Heart right ventricle (tissue), 16 donors: ENCODE measurements at places on chromosomes 11 and 22. TPM values are rescaled to one million over a fixed set of nuclear protein-coding genes. Genes with fewer than 3 reads are reported as not detected.

DNA sequence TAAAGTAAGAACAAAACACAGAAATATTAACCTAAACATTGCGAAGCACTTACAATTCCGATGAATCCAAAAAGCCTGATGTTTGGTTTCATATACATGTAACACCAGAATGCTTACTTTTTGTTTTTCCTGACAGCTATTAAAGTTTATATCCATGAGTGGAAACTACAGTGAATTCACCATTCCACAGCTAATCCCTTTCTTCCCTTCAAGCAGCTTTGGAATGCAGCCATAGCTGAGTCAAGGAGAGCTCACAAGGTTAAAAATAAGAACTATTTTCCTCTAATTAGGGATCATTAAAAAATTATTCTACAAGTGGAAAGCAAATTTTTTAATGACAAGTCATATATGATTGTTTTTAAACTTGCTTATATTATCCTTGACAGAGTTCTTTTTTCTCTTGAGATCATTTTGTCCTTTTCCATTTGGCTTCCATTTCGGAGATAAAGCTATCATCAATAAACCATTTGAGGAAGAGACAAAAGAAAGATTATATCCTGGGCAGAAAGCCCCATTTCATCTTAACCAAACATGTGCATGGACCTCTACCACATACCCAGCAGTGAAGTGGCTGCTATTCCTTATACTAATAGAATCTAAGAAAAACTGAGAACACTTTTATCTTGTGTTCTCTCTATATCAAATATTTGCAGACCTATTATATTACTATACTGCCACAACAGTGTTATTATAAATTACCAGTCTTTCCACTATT, 19.7 kb upstream of the FIBIN start:
- DNase-seq: no peak

- no peak for DNase-seq
Measured at GRCh38 chr22:39488563-39489083, 13.5 kb upstream of the MIEF1 start.

- DNase-seq: peak; percentile 64
Measured at GRCh38 chr11:46279126-46280099, 2.0 kb downstream of the CREB3L1 start.

DNA sequence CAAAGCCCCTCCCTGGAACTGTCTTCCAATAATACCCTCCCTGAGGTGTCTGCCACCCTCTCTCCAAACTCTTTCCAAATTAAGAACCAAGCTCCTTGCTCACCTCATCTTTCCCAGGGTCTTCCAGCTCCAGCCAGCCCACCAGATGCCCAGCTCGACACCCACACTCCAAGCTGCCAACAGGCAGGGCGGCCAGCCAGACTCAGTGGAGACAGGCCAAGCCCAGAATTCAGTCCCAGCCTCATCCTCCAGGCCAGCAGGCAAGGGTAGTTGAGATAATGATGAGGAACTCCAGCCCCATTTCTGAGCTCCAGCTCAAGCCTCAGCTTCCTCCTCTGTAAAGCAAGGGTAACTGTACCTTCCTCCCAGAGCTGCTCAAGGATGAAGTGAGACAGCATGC, 132.9 kb downstream of the CHST1 start:
- DNase-seq: no peak

DNA sequence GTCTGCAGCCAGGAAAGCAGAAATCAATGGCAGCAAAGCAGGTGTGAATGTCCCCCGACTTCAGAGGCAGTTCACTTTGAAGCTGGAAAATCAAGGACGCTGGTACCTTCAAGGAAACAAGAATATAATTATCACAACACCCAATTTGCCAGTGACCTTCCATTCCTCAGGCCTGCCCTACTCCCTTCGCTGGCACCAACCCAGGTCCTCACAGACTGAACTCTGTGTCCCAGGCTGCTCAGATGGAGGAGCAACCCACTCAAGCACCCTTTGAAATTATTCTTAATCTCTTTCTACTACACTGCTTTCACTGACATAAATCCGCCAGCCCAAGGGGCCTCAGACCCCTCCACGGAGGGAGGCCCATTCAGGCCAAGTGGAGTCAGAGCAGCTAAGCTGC, 64.7 kb upstream of the WT1 start:
- no peak for DNase-seq

- no peak for DNase-seq
Measured at GRCh38 chr11:66346476-66347424, 679 bp downstream of the B4GAT1 start.

DNA sequence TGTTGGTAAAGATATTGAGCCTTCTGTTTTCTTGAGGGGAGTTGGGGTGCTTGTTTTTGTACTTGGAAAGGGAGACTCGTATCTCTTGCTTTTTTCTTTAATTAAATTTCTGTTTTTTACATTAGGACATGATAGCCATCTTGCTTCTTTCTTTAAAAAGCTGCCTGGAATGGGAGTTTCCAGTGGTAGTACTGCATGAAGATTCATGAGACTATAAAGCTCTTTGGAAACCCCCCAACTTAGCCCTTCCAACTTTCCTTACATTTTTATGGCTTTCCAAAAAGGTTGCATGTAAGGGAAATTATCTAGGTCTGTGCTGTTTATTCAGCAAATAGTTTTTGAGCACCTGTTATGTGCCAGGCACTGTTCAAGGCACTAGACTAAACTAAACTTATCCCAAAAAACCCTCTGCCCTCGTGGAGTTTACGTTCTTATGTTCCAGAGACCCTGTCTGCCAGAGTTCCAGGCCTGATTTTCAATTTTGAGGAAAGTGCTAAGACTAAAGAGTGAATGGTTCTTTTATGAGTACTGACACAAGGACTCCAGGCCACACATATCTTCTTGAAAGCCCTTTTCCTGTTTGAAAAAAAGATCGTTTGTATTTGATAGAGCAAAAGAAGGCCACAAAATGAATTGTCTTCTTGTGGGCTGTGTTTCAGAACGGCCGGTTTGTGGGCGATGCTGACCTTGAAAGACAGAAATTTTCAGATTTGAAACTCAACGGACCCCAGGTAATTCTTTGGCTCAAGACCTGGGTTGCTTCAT, 31.9 kb downstream of the CTNND1 start:
- no peak for DNase-seq

DNA sequence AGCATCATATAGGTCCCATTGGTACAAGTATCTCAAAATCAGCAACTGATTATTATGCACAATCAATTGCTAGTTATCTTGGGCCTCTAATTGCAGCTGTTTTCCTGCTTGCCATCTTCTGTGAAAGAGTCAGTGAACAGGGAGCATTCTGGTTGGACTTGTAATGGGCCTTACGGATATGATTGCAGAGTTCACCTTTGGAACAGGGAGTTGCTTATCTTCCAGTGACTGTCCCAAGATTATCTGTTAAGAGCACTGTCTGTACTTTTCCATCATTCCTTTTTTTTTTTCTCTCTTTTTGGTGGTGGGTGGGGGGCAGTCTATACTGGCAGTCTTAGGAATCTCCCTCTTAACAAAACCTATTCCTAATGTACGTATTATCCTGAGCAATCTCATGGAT, 17.8 kb downstream of the OR8G5 start:
- DNase-seq: no peak

GRCh38 chr11:123526027-123526805, 96.1 kb downstream of the GRAMD1B start:
- DNase-seq: no peak

- DNase-seq: no peak
Measured at GRCh38 chr11:45178890-45179671, 32.6 kb downstream of the PRDM11 start.

- DNase-seq: no peak
Measured at GRCh38 chr11:68550485-68550817, 89.9 kb downstream of the PPP6R3 start.

DNA sequence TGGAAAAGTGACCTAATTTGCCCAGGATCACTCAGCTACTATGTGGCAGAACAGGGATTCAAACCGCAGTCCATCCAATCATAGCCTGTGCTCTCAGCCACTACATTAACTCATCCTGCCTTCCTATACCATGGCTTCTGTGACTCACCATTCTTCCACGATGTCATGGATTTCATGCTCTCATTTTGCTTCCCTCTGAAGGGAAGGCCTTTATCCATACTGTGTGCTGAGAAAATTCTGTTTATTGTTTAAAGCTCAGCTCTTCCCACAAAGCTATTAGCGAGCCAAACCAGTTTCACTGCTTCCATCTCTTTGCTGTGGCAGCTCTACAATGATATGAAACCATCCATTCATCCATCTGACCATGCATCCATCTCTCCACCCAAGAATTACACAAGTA, 289.9 kb downstream of the TENM4 start:
- DNase-seq: no peak

GRCh38 chr11:27385245-27385644, 22.2 kb upstream of the CCDC34 start:
- no peak for DNase-seq

- no peak for DNase-seq
Measured at GRCh38 chr22:36497910-36498665, 8.8 kb downstream of the FOXRED2 start.

DNA sequence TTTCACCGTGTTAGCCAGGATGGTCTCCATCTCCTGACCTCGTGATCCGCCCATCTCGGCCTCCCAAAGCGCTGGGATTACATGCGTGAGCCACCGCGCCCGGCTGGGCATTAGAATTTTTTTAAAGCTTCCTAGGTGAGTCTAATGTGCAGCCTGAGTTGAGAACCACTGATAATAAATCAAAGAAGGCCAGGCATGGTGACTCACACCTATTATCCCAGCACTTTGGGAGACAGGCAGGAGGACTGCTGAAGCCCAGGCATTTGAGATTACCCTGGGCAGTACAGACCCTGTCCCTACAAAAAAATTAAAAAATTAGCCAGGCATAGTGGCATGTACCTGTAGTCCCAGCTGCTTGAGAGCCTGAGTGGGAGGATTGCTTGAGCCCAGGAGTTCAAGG, 13.7 kb downstream of the MEI1 start:
- DNase-seq: no peak

- no peak for DNase-seq
Measured at GRCh38 chr11:122756417-122756816, 81.9 kb upstream of the CRTAM start.

DNA sequence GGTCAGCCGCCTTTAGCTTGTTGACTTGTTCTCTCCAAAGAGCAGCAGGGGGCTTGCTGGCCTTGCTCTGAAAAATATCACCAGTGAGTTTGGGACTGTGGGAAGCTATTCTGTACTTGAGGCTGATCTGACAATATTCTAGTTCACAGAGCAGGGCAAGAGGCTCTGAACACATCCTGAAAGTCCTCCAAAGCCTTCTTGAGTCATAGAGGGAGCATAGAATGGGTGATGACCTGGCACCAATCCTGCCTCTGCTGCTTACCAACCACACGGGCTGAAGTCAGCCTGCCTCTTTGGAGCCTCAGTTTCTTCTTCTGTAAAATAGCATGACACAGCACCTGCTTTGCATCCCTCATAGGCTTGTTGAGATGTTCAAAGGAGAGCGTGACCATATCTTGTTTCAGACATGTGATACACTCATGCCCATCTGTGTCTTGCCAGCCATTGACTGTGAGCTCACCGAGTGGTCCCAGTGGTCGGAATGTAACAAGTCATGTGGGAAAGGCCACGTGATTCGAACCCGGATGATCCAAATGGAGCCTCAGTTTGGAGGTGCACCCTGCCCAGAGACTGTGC, 96.6 kb downstream of the RRAS2 start:
- no peak for DNase-seq

Gene SYCE3
- total RNA-seq: not detected

Gene TRIM51G
- not detected for total RNA-seq

Gene TMPRSS6
- total RNA-seq: not detected

Gene CFAP300
- total RNA-seq: 0.70 TPM

Gene POLR2L
- 194 TPM for total RNA-seq

Gene OR51B5
- not detected for total RNA-seq

Gene TSPAN18
- 140 TPM for total RNA-seq

Gene CCND1
- 255 TPM for total RNA-seq

Gene CCDC15
- 0.32 TPM for total RNA-seq

Gene MRGPRX4
- total RNA-seq: not detected
